Esophagus muscularis mucosa (tissue), 4 donors: ENCODE measurements at places on chromosomes 12 and 14. TPM values are rescaled to one million over a fixed set of nuclear protein-coding genes. Genes with fewer than 3 reads are reported as not detected.

Gene STXBP6
- total RNA-seq = 36.9 TPM

DNA sequence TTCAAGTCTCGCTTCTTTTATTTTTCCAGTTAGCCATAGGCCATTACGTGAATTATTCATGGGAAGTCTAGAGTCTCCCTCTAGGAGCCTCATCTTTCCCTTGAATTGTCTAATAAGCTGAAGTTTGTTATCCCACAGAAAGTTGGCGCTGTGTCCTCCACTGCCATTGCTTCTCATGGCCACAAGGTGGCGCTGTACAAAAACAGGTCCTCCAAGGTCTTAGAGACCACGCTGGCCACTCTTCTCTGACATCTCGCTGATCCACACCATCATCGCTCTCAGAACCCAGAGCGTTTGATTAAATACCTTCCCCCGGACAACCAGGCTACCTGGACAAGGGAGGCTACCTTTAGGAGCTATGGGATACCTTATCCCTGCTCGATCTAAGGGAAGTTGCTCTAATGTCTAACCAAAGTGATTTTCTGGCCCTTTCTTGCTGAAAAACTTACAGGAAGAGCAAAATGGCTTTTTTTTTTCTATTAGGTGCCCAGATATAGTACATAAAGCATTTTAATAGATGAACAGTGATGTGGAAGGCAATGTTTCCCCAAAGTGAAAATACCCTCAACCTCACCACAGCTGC is 110.0 kb downstream of the CCDC60 start:
- H3K4me1 ChIP-seq = no peaks in the 10 kb centered on the region
- peaks cover 9% of the 10 kb centered on the region for H3K27me3 ChIP-seq
- DNase-seq = no peak
- H3K27ac ChIP-seq = no peak overlapping the region
- no peak overlapping the region for H3K4me3 ChIP-seq
- no peaks in the 10 kb centered on the region for H3K36me3 ChIP-seq

GRCh38 chr12:71032933-71033332 is 112.4 kb upstream of the PTPRR start:
- H3K4me3 ChIP-seq = no peak overlapping the region
- no peak for DNase-seq
- no peaks in the 10 kb centered on the region for H3K27me3 ChIP-seq
- H3K27ac ChIP-seq = no peak overlapping the region
- H3K36me3 ChIP-seq = no peaks in the 10 kb centered on the region
- H3K4me1 ChIP-seq = no peaks in the 10 kb centered on the region

DNA sequence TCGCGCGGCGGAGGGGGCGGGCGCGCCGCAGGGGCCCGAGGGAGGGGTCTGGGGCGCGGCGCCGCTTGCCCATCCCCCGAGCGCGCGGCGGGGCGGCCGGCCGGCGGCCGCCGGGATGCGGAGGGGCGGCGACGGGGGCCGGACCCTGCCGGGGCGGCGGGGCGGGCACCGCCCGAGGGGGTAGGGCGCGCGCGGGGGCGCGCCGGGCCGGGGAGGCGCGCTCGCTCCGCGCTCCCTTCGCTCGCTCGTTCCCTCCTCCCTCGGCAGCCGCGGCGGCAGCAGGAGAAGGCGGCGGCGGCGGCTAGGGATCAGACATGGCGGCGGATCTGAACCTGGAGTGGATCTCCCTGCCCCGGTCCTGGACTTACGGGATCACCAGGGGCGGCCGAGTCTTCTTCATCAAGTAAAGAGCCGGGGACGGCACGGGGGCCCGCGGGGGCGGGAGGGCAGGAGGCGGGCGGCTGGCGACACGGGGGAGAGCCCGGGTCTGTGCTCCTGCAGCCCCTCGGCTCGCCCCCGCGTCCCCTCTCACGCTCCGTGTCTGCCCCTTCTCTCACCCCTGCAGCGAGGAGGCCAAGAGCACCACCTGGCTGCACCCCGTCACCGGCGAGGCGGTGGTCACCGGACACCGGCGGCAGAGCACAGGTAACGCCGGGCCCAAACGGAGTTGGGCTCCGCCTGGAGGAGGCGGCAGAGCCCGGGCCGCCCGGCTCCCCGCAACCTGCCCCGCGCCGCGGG is at the start of gene PLEKHA5:
TSS of gene PLEKHA5 (plus strand) at position 248 of the 738 bp plus-strand sequence. CDS start at position 315, 67 bp downstream.
- no peaks in the 10 kb centered on the region for H3K27me3 ChIP-seq
- H3K27ac ChIP-seq = peak within 1 kb of the TSS; percentile 96
- no peak for DNase-seq
- H3K4me1 ChIP-seq = peaks cover 29% of the 10 kb centered on the region
- peak within 1 kb of the TSS; percentile 99 for H3K4me3 ChIP-seq
